Activated CD4-positive, alpha-beta T cell treated with anti-CD3 and anti-CD28 coated beads, Interleukin-2, Interleukin-4, amounts not matched to agents 100 ng/mL and 50 ng/mL, durations not matched to agents 16 hours and 8 hours (primary cell): ENCODE measurements at places on chromosomes 4 and X.

DNA sequence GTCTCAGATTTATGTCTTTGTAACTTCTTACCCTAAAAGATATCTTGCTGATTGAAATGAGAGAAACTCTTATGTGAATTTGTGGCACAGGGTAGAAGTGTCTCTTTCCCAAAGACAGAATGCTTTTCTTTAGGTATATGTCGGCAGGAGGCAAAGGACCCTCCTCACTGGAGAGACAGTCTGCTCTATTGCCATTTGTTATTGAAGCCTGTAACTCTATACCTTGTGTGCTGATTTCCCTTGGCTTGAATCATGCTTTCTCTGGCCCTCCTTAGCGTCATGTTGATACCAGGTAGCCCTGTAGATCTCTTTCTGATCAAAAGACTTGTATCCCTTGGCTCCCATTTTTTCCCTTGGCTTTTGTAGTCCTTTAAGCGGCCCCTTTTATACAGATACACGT is 284.3 kb downstream of the CXXC4 start:
- no peak for DNase-seq

GRCh38 chr4:117550085-117550484 is 464.7 kb upstream of the TRAM1L1 start:
- no peak for DNase-seq

GRCh38 chr4:188988131-188988530 is 848.9 kb downstream of the TRIML1 start:
- no peak for DNase-seq

DNA sequence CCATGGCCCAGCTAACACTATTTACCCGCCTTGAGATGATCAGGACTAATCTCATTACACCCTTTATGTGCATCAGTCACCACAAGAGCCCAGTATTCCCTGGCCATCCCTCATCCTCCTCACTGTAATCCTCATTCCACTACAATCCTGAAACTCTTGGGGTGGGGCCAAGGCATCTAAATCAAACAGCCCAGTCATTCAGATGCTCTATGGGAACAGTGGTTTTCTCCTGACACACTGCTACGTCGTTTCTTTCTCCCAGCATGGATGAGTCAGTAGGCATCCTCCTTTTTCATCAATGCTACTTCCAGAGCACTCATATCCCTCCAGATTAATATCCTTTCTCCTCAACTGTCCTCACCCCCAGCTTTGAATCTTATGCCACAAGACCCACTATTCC is 5.6 kb downstream of the SDAD1 start:
- DNase-seq: no peak

- no peak for DNase-seq
Observed at GRCh38 chr4:76208005-76208765, 5.4 kb downstream of the SCARB2 start.

DNA sequence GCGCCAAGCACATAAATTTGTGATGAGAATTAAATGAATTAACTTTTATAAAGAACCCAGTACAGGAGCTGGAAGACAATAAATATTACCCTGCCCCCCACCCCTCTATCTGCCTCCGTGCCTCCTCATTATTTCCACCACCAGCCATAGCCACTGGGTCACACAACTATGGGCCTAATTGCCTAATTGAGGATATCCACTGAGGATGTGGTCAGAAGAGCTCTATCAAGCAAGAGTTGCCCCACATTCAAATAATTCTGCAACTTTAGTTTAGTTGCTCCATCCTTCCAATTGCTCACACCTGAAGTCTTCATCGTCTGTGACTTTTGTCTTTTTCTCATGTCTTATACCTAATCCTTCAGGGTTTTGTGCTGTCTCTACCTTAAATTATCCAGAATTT is 9.5 kb upstream of the CXCL8 start:
- no peak for DNase-seq
